WTC11 (cell line): ENCODE measurements at places on chromosomes 11 and 22. TPM values are rescaled to one million over a fixed set of nuclear protein-coding genes. Genes with fewer than 3 reads are reported as not detected.

DNA sequence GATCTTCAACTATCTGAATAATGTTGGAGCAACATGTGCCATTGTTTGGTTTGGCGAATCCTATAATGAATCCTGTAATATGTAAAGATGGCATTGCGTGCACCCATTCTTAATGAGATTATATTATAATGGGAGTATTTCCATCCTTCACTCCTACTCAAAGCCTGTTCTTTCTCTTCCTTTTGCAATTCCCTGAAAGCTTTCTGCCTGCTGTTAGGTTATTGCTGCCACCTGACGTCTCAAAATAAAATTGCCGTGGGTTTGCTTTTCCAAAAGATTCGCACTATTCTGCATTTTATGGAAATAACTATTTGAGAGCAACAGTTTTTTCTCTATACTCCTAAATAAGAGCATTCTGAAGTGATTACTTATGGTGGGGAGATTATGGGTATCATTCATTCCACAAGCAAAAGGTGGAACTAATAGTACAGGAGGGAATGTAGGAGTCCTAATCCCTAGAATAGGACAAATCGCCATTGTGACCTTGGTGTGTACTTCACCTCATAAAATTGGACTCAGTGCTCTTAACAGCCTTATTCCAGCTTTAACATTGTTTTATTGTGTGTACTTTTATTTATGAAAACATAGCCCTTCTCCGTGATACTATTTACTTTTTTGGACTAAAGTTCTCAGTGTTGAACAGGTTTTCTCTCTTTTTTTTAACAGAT is 69.6 kb upstream of the ALKBH3 start:
- DNase-seq = no peak
- no peaks in the 10 kb centered on the region for H3K4me1 ChIP-seq
- H3K36me3 ChIP-seq = peaks cover 14% of the 10 kb centered on the region

C22orf15 gene
- 2.7 to 3.6 TPM (median 3.5 TPM) in 3 replicates for total RNA-seq

- no peak for DNase-seq
- H3K27ac ChIP-seq = no peak overlapping the region
- H3K36me3 ChIP-seq = peaks cover 6% of the 10 kb centered on the region; the same call in 1 of the 2 replicates
- no peaks in the 10 kb centered on the region for H3K4me1 ChIP-seq
- H3K4me3 ChIP-seq = no peak overlapping the region
These were observed 130.2 kb downstream of the CEP164 start for GRCh38 chr11:117457835-117458234.

DNA sequence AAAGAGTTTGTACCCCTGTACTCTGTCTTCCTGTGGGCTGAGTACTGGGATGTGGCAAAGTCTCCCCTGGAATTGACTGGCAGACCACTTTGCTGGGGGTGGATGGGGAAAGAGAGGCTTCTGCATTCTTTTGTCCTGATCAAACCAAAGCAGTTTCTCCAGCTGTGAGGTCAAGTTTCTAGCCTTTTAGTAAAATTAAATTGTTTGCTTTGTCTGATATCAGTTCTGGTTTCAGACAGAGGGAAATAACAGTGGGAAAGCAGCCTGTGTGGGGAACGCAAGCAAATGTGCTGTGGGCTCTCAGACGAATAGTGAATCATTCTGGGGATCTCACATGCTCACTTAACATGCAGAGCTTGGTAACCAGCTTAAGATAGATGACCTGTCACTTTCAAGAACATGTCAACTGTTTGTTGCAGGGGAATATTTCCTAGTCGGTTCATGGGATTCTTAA is 151.6 kb downstream of the FAT3 start:
- peaks cover 17% of the 10 kb centered on the region for H3K4me1 ChIP-seq
- H3K27me3 ChIP-seq = no peaks in the 10 kb centered on the region
- DNase-seq = no peak
- no peak overlapping the region for H3K27ac ChIP-seq
- H3K36me3 ChIP-seq = no peaks in the 10 kb centered on the region
- H3K4me3 ChIP-seq = no peak overlapping the region

DNA sequence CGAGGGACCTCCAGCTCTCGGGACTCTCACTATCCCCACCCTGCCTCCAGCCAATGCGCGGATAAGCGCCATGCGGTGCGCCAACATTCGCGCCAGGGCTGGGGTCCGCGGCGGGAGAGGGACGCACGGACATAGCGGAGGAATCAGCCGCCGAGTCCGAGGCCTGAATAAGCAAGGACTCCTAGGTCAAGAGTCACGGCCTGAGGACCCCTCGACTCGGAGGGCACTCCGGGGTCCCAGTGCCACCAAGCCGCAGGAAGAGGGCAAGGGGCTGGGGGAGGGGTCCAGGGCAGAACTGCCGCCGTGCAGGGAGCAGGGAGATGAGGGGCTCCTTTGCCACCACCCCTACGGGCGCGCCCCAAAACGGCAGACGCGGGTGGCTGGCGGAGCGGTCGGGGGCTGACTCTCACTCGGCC is 552 bp downstream of the DSCAML1 start:
- no peaks in the 10 kb centered on the region for H3K36me3 ChIP-seq
- H3K27ac ChIP-seq = no peak overlapping the region
- H3K4me1 ChIP-seq = peaks cover 15% of the 10 kb centered on the region
- peaks cover 73% of the 10 kb centered on the region for H3K27me3 ChIP-seq
- DNase-seq = no peak

DNA sequence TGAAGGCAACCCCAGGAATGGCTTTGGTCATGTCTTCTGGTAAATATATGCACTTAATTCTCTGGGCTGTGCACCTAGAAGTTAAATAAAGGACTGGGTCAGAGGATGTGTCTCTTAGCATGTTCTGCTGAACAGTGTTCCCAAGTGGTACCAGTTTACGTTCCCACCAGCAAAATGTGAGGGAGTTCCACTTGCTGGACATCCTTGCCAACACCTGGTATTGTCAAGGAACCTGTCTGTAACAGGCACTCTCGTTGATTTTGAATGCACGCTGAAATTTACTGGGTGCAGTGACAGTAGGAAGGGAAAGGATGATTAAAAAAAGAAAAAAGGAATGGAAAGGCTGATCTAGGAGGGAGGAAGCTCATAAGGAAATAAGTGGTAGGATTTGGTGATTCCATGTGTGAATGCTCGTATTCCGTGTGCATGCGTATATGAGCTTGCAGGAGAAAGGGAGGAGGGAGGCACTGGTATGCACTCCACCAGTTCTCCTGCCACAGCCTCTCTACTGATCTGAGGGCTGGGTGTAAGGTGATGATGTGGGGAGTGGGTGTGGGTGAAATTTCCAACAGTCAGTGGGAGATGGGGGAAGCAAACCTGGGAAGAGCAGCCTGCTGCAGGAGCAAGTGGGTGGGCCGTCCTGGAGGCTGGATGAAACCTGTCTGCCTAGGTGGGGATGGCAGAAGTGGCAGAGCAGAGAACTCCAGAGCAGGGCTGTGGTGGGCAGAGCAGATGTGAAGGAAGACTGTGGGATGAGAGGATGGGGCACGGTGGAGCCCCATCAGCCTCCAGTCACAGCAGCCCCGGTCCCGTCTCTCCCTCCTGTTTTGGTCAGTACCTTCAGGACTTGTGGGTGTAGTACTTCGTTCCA is 15.0 kb downstream of the MED15 start:
- peaks cover 14% of the 10 kb centered on the region for H3K36me3 ChIP-seq
- DNase-seq = no peak
- H3K4me3 ChIP-seq = no peak overlapping the region
